ENCODE measurements at places on chromosomes 3 and 15.

DNA sequence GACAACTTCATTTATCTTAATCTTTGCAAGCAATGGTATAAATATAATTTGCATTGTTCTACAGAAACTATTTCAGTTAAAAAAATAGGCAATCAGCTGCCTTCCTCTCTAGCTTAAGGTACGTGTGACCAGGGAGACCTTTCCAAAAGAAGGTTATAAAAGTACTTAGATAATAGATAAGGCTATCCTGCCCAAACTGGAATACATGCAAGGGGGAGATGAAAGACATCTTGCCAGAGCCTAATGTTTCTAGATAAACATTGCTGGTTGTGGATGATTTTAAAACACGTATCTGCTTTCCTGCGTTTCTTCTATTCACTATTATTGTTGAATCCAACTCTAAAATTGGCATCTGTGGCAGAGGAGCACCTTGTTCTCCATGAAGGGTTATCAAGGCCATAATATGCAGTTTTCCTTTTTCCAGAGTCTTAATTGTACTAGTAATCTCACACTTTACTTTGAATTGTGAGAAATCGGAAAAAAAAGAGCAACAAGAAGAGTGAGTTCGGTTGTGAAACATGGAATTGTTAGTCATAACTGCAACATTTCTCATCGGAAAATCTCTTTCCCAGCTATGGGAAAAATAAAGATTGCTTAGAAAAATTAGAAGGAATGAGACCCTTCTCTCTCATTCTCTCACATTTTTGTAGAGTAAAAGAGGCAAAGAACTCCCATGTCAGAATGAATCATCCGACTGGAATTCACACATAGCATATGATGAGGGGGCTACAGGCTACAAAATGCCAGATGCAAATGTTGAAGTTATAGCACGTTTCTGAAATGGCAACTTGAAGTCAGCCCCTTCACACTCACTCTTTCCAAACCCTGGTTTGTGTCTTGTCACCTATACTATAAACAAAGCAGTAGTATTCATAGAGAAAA is 936.1 kb upstream of the NR2F2 start:
- DNase-seq = no peak

- no peak for DNase-seq
Observed at GRCh38 chr3:8981296-8981695, 18.0 kb upstream of the RAD18 start.

DNA sequence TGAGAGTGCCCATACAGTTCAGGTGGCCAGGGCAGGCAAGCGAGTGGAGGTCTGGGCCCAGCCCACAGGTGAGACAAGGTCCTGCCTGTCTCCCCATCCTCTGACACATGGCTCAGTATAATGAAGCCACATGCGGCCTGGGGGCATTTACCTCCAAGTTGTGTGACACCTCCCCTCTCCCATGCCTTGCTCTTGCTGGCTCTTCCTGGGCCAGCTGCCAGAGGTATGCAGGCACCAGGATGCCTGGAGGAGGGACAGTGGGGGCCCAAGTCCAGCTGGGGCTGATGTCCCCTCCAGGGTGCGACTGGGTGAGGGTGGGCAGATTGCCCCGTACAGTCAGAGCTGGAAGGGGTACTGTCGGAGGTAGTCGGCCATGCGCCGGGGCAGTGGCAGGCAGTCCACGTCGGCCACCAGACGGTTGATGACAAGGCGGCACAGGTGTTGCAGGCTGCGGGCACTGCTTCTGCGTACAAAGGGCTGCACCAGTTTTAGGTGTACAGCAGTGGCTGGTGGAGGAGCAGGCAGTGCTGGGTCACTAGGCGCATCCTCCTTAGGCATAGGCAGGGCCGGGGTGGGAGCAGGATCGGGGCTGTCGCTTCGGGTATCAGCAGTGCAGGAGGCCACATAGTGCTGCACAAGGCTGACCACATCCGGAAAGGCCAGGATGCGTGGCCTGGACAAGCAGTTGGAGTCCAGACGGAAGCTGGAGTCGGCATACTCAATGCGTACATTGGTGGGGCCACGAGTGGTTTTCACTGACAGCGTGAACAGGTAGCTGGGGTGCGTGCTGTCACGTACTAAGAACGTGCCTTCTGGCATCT is 4.1 kb downstream of the CISH start:
- DNase-seq = peak; percentile 67

DNA sequence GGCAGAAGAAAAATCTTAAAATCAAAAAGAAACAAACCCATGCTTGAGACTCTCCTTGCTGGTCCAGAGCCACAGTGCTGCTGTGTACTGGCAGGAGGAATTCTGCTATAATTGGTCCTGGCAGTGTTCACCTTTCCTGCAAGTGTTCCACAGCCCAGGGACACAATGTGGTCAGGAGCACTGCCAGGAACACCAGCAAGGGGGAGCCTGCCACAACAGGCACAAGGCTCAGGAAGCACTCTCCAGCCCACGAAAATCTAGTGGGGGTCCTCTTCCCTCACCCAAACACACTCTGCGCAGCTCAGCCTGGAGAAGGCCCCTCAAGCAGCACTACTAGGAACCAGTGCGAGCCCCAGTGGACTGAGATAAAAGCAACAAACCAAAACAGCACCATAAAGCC is 92.9 kb downstream of the UBE3A start:
- no peak for DNase-seq

Measured in activated T-cell treated with anti-CD3 and anti-CD28 coated beads, Interleukin-2, amount 50 U/mL, for 48 hours (primary cell).